Pulmonary artery endothelial cell (primary cell): ENCODE measurements at places on chromosomes 3 and 15. TPM values are rescaled to one million over a fixed set of nuclear protein-coding genes. Genes with fewer than 3 reads are reported as not detected.

The DUOXA2 gene
- not detected in 2 replicates for total RNA-seq

The CATSPER2 gene
- 0.33 and 1.0 TPM in 2 replicates for total RNA-seq

The SEMA3G gene
- 2.1 and 6.4 TPM in 2 replicates for total RNA-seq

The AADAC gene
- not detected in 2 replicates for total RNA-seq

The ALG3 gene
- total RNA-seq: 23.6 and 25.7 TPM in 2 replicates

The PDIA5 gene
- 38.2 and 58.8 TPM in 2 replicates for total RNA-seq
